ENCODE measurements at places on chromosomes 12 and 14.

- DNase-seq, result no peak
Measured at GRCh38 chr12:83065562-83065961, 378.9 kb downstream of the TMTC2 start.

GRCh38 chr12:94948232-94948810 is 55.2 kb downstream of the NDUFA12 start:
- no peak for DNase-seq

- DNase-seq, result no peak
Measured at GRCh38 chr14:37579274-37579673, 15.8 kb downstream of the FOXA1 start.

DNA sequence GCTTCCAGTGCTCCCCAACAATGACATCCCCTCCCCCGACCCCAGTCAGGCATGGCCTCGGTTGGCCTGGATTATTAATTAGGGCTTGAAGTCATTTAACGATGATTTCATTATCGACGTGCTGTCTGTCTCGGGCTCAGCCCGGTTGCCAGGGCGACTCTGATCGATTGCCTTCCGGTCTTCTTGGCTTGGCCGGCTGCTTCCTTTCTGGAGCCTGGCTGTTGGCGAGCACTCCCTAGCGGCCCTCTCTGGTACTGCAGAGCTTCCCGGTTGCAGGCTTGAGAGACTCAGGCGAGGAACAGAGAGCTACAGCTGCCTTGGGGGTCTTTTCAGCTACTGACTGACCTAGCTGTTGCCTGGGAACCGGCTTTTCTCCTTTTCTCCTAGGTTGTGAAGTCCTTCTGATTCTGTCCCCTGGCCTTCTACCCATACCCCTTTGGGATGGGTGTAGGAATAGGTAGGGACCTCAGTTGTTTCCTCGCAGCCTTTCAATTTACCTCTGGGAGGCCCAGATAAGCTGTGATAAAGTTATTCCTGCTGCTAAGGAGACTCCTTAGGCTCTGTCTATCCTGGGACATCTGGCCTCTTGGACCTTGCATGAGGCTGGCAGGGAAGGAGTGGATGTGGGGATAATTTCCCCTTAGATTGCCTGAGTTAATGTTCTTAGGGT is 5.5 kb upstream of the CISTR start:
- DNase-seq, result peak; percentile 84

GRCh38 chr12:93050026-93050747 is 121.1 kb upstream of the EEA1 start:
- no peak for DNase-seq

- DNase-seq, result no peak
Measured at GRCh38 chr12:131209082-131210070, 255.7 kb downstream of the ADGRD1 start.

GRCh38 chr12:133236144-133236543 is 467 bp upstream of the ANHX start:
- no peak for DNase-seq

- DNase-seq, result no peak
Measured at GRCh38 chr12:62834971-62835547, 99.9 kb downstream of the PPM1H start.

GRCh38 chr14:89486505-89486904 is 69.5 kb upstream of the FOXN3 start:
- no peak for DNase-seq

GRCh38 chr14:22767323-22767589 is 768 bp downstream of the OXA1L start:
- DNase-seq, result no peak

DNA sequence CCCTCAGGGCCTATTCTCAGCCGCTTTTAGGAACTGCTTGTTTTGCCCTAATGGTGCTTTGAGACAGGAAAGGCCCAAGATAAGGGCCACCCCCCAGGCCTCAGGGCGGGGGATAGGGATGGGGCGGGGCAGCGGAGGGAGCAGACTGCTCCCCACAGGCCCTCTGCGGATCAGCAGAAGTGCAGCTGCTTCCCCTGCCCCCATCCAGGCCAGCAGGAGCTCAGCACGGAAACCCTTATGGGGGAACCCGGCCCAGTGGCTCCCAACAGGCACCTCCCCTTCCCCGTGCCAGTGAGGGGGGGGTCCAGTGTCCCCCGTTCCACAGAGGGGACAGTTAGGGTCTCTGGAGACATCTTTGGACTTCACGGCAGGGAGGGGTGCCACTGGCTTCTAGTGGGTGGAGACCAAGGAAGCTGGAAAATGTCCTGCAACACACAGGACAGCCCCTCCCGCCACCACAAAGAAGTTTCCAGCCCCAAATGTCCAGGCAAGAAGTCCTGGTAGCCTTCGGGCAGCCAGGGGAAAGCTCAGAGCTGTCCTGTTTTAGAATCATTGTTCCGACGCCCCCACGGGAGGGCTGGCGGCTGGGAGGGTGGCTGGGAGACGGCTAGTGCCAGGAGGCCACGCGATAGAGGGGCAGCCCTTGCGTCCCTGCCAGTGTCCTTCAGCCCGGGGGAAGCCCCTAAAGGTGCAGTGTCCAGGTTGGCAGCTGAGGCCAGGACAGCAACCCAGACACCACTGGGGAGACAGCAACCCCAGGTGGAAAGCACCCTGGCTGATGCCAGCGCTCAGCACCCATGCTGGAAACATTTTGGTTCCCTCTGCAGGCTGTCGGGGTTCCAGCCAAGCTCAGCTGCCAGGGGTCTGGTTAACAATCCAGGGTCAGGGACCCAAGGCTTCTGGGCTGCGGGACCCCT is 10.4 kb upstream of the GPR132 start:
- no peak for DNase-seq

GRCh38 chr12:81811778-81812125 is 52.6 kb upstream of the PPFIA2 start:
- DNase-seq, result no peak

- DNase-seq, result no peak
Measured at GRCh38 chr14:54728700-54729527, 162.0 kb downstream of the SAMD4A start.

GRCh38 chr14:65333943-65334687 is 78.4 kb upstream of the FUT8 start:
- no peak for DNase-seq

- DNase-seq, result no peak
Measured at GRCh38 chr14:61076556-61076955, 95.5 kb downstream of the SLC38A6 start.

DNA sequence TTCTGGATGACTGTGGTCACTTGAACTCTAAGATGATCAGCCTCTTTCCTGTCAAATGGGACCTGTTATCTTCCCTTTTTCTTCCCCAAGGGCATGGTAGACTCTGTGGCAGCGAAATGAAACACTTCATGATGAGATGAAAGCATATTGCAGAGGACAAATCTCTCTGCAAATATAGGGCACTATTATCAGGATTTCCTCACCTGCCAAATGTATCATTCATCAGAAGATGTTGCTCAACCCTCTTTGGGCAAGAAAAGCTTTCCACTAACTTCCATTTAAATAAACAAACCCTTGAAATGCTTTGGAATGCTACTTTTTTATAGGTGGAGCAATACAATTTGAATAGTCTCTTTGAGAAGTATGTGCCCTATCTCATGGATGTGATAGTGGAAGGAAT is 105.0 kb downstream of the DNAH10 start:
- DNase-seq, result no peak

GRCh38 chr14:30658645-30659044 is 36.5 kb downstream of the SCFD1 start:
- no peak for DNase-seq
